Fibroblast of villous mesenchyme (primary cell): ENCODE measurements at places on chromosomes 3 and 15. TPM values are rescaled to one million over a fixed set of nuclear protein-coding genes. Genes with fewer than 3 reads are reported as not detected.

The CELF6 gene
- total RNA-seq, result 0.32 TPM in 1 of 2 replicates, not detected in the other

The MFSD1 gene
- 95.7 and 142 TPM in 2 replicates for total RNA-seq

The CD200R1L gene
- total RNA-seq, result not detected in 2 replicates

DNA sequence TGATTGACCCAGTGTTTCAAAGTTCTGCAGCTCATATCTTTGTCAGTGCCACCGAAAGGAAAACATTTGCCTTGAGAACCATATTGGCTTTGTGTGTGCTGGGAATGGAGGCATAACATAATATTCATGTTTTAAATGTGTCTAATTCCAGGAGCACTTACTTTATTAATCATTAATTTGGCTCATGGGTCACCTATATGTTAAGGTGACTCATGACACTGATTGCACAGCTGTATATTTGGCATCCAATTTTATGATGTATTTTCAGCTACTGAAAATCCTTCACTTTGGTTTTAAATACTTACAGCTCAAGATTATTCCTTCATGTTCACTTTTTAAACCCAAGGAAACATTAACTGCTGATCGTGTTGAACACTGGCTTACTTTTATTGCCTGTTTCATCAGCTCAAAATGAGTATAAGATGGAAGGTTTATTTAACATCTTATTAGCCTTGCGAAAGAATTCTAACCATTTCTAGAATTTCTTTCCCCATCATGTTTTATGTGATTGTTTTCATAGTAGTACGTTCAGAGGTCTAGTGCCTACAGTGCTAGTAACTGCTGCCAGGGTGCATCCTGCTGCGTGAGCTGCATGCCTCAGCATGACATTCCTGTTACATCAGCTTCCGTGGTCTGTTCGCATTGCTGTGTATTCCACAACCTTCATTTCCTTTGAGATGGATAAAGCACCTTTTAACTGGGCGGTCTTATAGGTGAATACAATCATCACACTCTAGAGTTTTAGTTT is 63.7 kb downstream of the LRCH3 start:
- DNase-seq, result peak; percentile 97

The PYGO1 gene
- 9.0 and 12.5 TPM in 2 replicates for total RNA-seq

DNA sequence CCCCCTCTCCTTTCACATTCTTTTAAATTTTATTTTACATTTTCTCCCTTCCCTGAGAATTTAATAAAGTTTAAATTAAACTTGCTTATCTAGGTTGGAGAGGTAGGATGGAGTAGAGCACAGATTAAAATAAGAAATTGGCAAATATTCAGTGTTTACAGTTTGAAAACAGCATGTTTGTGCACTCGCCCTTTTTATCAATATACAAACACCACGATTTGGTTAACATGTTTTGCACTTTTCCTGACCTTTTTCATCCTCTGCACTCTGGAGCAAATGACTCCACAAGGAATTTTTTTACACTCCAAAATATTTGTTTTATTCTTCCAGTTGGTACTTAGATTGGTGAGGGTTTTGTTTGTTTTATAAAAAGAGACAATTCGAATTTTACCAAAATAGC is 87.1 kb downstream of the DUT start:
- DNase-seq, result no peak

DNA sequence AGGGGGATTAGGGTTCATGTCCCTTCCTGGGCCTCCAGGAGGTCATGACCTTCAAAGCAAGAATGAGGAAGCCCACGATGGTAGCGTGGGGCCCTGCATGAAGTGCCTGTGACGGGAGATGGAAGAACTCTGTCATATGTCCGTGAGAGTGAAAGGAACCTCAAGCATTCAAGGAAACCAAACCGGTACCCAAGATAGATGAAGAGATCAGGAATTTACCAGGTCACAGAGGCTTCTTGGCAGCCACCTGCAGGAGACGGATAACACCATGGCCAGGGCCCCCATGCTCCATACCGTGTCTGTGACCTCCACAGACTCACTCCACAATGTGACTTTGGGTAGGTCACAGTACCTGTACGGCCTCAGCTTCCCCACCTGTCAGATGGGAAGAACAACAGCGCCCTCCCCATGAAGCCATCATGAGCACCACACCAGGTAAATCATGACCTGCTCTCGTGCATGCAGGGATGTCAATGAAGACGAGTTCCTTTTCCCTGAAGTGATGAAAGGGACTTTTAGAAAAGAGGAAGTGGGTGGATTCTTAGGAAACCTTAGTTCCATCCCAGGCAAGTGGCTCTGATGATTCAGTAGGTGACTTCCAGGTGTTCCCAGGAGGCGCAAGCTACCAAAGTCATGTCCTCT is 23.3 kb upstream of the CYP11A1 start:
- no peak for DNase-seq

DNA sequence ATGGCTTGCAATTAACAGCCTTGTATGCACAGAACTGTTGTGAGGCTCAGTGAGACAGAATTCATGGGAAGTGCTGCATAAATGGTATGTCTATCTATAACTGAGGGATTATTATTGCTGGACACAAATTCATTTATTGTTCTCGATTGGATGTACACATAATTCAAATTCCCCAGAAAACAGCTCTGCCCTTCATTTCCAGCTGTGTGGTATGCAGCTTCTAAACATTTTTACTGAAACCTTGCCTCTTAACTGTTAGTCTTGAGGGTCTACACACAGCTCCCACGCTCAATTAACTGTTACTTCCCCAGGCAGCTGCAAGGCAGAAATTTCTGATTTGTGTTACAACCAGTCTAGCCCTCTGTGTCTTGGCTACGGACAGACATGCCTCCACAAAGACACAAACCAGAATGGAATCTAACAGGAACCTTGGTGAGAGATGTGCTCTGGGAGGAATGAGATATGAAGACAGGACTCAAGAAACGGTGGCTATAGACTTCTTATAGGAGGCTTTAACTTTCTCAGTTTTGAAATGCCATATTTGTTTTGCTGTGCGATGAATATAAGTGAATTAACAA is 139.7 kb upstream of the TBL1XR1 start:
- peak; percentile 10 for DNase-seq
